ENCODE measurements at places on chromosomes 7 and 10. TPM values are rescaled to one million over a fixed set of nuclear protein-coding genes. Genes with fewer than 3 reads are reported as not detected.

CCDC186 gene
- total RNA-seq: 30.5 TPM

HMX2 gene
- total RNA-seq: not detected

ERVW-1 gene
- not detected for total RNA-seq

SLC39A12 gene
- total RNA-seq: not detected

PCLO gene
- total RNA-seq: 44.7 TPM

CTAGE4 gene
- total RNA-seq: 13.0 TPM

WNT8B gene
- not detected for total RNA-seq

PKD1L1 gene
- 0.47 TPM for total RNA-seq

DNA sequence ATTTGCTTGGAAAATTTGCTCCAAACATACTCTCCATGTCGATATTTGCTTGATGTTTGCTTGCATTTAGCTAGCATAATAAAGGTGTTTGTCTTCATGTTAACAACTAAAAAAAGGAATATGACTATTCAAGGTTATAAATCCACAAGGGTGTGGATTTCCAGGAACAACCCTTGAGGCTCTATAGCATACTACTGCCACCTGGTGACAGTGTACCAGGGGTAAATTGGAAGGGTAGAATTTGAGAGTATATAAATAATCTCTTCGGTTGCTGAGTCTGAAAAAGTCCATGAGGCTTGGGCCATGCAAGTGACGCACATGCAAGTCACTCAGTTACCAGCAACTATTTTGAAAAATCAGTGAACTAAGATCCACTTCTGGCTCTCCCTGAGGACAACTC, 68.4 kb downstream of the SLIT1 start:
- no peak for DNase-seq

DNA sequence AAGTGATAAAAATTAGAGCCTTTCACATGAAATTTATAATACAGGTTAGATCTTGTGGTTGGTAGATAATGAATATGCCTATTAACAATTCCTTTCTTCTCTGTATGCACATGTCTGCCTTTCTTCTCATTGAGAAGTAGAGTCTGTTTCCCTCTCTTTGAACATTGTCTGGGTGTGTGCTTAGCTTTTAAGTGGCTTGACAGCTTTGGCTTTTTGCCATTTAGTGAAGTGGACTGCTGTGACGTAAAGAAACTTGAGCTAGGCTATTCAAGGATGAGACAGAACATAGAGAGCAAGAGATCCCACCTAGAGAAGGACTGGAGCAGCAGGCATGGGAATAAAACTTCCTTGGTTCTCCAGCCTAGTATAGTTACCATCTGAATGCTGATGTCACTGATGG, 996.7 kb upstream of the CELF2 start:
- no peak for DNase-seq

DNA sequence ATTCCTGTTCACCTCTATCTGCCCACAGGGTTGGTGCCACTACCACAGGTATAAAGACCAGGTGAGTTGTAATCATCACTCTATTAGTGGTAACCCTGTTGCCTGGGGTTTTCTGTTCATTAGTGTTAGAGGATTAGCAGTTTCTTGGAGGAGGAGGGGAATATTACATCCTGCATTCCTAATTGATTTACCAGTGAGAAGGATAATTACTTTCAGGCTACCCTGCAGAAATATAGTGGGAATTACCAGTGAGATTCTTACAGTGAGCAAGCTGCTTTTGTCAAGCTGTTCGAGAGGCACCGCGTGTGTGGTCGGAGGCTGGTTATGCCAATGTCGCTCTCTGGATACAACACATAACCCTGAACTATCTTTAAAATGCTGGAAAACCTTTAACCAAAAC, 280.7 kb downstream of the SORCS3 start:
- DNase-seq: no peak

GRCh38 chr7:106848851-106849442, 16.1 kb upstream of the PIK3CG start:
- no peak for DNase-seq

DNA sequence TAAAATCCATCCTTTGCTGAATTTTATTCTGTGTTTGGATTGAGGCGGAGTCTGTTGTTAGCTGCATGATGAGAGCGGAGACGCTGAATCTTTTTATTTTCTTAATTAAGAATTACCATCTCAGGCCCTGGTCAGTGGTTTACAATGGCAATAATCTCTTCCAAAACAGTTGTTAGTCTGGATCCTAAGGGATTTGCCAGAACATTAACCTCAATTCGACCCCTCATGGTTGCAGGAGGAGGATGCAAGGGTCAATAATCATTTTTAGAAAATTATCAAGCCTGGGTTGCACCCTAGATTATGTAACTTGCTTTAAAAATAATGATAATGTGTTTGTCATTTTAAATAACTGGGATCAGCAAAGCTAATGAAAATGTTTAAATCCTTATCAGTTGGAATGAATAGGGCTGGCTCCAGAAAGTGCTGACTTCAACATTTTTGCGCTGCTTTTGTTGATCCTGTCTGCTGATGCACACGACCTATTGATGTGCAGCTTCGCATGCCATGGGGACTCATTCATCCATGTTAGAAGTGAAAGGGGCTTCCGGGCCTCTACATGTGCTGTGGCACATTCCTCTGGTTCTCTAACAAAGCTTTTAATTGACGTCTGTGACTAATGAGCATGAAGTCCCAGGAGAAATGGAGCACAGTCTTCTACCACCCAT, 80.7 kb upstream of the KIAA1217 start:
- no peak for DNase-seq

- DNase-seq: no peak
Measured at GRCh38 chr10:61907011-61907410, 5.5 kb downstream of the ARID5B start.

DNA sequence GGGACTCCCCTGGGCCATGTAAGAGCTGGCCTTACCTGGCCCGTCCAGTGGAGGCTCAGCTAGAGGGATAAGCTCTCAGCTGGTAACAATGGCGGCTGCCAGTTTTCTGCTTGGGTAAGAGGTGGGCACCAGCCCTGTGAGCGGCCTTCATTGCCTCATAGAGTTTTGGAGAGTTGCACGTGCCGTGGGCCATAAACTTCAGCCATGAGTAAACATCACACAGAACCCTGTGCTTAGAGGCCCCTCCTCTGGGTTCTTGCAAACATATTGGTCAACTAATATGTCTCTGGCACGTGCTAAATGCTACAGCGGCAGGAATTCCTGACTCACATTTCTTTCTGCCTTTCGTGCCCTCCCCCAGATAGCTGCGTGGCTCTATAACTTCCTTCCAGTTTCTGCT, 103.9 kb upstream of the LEP start:
- no peak for DNase-seq

DNA sequence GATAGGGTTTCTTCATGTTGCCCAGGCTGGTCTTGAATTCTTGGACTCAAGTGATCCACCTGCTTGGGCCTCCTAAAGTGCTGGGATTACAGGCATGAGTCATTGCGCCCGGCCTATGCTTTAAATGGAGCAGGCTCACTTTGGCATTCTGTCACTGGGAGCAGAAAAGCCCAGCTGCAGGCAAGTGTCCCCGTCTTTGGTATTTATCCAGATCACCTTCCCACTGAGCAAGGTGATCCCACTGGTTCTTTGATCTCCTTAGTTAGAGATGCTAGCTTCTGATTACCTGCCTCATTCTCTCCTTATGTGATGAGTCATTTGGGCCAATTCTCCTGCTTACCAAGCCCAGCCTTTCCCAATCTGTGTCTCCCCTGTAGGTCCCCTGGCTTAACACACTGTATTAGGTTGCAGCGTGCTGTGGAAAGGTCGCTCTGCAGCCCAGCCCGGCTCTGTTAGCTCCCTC, 39.3 kb downstream of the SPDYE5 start:
- peak; percentile 35 for DNase-seq

DNA sequence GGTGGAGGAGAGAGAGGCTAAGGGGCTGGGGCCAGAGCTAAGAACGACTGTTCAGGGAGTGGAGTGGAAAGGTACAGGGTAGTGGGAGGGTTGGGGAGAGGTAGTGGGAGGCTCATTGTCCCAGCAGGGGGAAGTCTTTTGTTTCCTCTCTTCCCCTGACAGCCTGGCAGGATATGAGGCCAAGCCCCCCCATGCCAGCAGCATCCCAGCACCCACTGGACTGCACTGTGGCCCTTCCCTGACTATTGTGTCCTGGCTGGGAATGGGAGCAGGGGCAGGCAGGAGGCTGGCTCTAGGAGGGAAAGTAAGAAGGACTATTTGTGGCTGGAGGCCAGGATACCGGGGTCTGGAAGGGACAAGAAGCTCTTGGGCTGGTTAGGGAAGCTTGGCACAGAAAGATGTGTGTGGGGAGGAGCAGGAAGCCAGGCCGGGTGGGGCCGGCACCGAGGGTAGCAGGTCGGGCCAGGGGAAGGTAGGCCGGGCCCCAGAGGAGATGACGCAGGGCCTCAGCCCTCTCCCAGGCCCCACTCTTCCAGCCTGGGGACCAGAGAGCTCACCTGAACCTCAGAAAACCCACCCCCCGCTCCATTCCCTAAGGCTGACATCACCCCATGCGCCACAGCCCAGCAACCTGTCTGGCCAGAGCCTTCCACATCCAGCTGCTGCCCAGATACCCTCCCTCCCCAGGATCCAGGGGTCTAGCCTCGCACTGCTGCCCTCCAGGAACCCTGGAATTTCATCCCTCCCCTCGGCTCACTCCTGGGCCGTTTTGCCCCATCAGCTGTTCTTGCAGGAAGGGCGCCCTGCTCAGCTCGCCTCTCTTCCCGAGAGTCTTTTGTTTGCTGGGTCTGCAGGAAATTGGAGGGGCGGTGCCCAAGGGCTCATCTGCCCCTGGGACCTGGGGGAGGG, 8.8 kb upstream of the EPHB4 start:
- no peak for DNase-seq

GRCh38 chr10:91298224-91298871, 77.9 kb downstream of the PCGF5 start:
- peak; percentile 52 for DNase-seq

GRCh38 chr7:143490717-143491306, 13.1 kb downstream of the TAS2R41 start:
- DNase-seq: peak; percentile 64

DNA sequence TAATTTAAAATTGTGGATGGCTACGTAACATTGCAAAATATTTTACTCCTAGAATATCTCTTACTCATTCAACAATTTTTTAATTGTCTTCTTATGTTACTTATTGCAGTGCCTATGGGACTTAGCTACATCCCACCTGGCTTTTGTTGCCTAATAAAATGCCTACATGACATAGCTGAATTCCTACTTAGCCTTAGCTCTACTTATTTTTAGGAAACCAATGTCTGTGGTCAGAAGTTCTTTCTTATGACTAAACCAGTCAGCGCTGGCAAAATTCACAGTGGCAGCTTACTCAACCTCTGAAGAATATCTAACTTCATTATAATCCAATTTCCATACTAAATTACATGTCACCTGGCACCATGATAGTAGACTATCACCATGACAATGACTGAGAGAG, 1612.4 kb upstream of the LRRTM3 start:
- no peak for DNase-seq

Measured in Peyer's patch (tissue), 4 donors.